ENCODE measurements at places on chromosomes 6 and 20.

- DNase-seq, result no peak
Observed at GRCh38 chr6:7673063-7673536, 52.8 kb upstream of the BMP6 start.

DNA sequence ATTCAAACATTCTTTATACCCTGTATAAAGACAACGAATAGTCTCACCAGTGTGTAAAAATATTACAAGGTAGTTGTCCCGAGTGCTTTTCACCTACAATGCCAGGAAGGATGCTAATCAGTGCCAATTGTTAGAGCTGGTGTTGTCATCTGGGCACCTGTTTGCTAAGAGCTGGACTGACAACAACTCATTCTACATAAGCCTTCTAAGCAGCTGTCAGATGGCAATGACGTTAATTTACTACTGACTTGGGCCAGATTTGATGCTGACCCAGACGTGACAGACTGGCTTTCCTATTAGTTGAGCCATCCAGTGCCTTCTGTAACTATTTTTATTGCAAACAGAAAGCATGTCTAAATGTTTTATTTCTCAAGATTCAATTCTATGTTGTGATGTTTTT lies 355.2 kb downstream of the ADGRB3 start:
- no peak for DNase-seq

DNA sequence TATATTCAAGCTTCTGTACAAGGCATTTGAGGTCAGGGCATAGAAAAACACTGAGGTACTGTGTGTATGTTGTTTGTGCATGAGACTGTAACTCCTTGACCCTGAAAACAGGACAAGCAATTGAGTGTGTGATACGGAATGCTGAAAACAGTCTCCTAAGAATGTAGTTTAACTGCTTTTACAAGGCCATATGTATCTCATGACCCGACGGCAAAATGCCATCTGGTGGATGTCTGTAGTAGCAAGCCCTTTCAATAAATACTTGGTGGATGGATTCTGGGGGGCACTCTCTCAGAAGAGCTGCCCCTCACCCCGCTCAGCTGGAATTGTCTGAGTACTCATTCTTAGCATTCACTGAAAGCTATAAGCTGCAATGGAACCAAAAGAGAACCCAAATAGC lies 69.3 kb upstream of the EYS start:
- DNase-seq, result no peak

- DNase-seq, result no peak
Observed at GRCh38 chr6:44678252-44678935, 290.9 kb downstream of the CDC5L start.

DNA sequence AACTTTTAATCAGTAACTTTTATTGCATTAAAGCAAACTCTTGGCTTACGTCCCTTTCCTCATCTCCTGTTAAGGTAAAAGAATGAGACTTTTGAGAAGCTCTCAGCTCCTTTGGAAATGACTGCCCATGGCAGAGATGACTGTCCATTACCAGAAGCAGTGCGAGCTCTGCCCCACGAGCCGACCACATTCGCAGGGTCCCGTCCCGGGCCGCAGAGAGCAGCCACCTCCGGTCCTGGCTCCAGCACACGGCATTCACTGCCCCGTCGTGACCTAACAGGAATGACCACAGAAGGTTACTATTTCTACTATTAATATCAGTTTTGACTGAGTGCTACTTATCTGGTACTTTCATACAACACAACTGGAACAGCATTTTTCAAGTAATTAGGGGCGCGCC lies 63.4 kb downstream of the WDR27 start:
- DNase-seq, result no peak

DNA sequence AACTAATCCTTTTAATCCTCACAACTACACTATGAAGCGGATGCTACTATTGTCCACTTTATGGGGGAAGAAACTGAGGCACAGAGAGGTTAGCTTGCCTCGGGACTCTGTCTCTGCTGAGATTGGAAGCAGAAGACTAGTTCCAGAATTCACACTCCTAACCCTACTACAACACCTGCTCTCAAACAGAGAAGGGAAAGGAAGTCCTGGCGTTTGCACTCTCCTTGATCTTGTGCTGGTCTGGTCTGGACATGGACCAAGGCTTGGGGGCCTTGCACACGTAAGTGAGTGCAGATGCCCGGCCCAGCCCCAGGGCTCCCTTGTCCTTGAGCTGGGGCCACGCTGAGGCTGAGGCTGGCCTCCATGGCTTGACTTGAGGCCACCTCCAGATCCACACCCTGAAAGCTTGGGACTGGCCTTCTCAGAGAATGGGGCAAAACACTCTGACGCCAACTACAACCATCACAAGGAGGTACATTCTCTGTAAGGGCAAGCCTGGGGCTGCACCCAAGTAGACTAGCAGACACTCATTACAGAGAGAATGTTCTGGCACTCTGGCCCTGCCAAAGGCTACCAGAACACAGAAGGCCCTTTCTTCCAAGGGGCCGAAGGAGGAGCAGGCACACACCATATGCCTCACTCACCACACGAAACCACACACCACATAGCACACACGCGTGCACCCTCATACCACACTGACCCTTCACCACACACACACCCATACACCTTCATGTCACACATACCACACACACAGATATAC lies 33.3 kb upstream of the EZR start:
- no peak for DNase-seq

GRCh38 chr6:53793318-53794136 lies 1.3 kb upstream of the LRRC1 start:
- DNase-seq, result no peak

DNA sequence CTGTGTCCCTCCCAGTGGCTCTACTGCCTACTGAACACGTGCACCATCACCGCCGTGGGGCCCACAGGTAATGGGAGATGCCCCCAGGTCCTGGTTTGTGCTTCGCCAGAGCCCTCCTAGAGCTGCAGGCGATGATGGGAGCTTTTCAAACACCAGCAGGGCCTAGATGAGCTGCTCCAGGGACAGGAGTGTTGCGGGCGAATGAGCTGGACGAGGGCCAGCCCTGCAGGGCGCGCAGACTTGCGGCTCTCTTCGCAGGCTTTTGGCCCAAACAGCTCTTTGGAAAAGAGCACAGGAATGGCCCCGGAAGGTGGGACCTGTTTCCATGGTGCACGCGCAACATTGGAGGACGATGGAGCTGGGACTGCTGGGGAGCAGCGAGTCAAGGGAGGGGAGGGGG lies 409.3 kb upstream of the SULF2 start:
- DNase-seq, result no peak

- no peak for DNase-seq
Observed at GRCh38 chr20:53599378-53599777, 5.7 kb upstream of the ZNF217 start.

DNA sequence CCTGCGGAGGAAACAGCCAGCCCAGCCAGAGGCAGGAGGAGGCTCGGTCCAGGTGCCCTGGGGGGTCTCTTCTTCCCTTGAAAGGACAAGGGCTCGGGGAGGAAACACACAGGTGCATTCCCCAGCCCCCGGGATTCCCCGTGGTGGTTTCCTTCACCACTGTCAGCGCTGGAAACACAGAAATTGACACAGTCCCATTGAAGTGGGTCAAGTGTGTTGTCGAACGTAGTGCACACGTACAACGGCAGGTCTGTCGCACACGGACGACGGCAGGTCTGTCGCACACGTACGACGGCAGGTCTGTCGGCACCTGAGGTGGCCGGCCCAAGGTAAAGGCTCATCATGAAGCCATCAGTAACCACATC lies 80.9 kb downstream of the DLL1 start:
- DNase-seq, result no peak

GRCh38 chr6:85077098-85077497 lies 312.7 kb upstream of the TBX18 start:
- DNase-seq, result no peak

DNA sequence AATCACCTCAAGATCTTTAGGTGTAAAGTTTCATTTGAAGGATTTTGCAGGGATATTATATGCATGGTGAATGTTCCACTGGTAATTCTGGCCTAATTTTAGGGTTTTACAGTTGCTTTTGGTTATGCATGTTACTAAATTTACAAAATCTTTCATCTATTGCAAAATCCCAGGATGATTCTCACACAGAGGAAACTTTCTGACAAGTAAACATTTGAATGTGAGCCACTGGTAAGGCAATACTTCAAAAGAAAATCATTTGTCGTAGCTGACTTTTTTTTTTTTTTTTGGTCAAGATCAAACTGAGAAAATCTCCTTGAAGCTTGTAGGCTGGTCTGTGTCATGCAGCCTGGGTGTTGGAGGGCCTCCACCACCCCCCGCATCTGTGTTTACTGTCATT lies 141.9 kb upstream of the EXOC2 start:
- no peak for DNase-seq

GRCh38 chr6:112409311-112409710 lies 62.2 kb downstream of the RFPL4B start:
- DNase-seq, result no peak

DNA sequence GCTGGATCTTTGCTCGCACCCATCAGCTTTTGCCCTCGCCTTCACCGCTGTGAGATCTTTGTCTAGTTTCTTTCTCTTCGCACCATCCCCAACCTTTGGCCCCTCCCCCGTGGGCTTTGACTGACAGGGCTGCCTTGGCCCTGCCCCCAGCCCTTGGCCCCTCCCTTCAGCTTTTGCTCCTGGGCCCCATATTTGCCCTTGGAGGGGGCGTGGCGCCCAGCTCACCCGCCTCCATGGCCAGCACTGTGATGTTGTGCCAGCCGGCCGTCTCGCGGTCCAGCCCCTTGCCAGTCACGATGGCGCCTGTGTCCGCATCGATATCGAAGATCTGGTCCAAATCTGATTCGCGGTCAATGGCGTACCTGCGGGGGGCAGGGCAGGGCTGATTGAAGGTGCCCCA lies 81.1 kb downstream of the CD40 start:
- DNase-seq, result no peak

DNA sequence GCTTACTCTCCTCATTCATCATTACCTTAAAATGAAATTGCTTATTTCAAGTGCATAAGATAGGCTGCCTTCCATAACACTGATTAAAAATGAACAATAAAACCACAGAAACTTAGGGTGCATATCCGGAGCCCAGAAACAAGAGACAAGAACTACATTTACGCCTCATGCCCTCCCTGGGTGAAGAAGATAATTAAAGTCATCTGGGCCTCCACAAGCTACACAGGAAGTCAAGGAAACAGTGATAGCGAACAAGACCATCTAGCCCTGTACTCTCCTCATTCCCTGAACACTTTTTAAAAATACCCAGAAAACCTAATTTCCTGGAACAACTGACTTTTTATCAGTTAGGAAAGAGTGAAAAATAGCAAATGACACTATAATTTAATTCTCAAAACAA lies 6.3 kb downstream of the SOD2 start:
- no peak for DNase-seq

All from gastrocnemius medialis (tissue), 4 donors.